Smooth muscle cell of bladder (primary cell): ENCODE measurements at places on chromosomes 3 and 15. TPM values are rescaled to one million over a fixed set of nuclear protein-coding genes. Genes with fewer than 3 reads are reported as not detected.

The RTP3 gene
- not detected in 2 replicates for total RNA-seq

The XXYLT1 gene
- 13.8 and 14.4 TPM in 2 replicates for total RNA-seq

The GOLGA8S gene
- total RNA-seq, result under 0.01 TPM in 2 replicates

The STRIT1 gene
- not detected in 2 replicates for total RNA-seq

The NTRK3 gene
- total RNA-seq, result 0.28 TPM in 2 replicates

The PPP4R2 gene
- 79.2 and 87.5 TPM in 2 replicates for total RNA-seq

The CAMKV gene
- total RNA-seq, result not detected in 2 replicates
